Activated CD8-positive, alpha-beta T cell treated with anti-CD3 and anti-CD28 coated beads for 36 hours (primary cell): ENCODE measurements at places on chromosomes 4 and X. TPM values are rescaled to one million over a fixed set of nuclear protein-coding genes. Genes with fewer than 3 reads are reported as not detected.
A peak's percentile ranks its signal among the peaks of the same experiment; 100 is the strongest.

Gene SERPINA7
- total RNA-seq, result not detected

Gene ITGB1BP2
- 5.3 TPM for total RNA-seq

Gene SPANXD
- not detected for total RNA-seq

Gene HSPA4L
- 4.6 TPM for total RNA-seq

Gene BOD1L1
- 28.9 TPM for total RNA-seq

Gene APBB2
- 0.89 TPM for total RNA-seq

Gene TMEM156
- total RNA-seq, result 12.0 TPM

Gene LRIT3
- total RNA-seq, result 0.13 TPM

GRCh38 chr4:83785891-83786290, 250.0 kb downstream of the GPAT3 start:
- H3K27ac ChIP-seq, result no peak overlapping the region
- no peak for DNase-seq
- H3K4me1 ChIP-seq, result no peaks in the 10 kb centered on the region
- no peaks in the 10 kb centered on the region for H3K36me3 ChIP-seq

DNA sequence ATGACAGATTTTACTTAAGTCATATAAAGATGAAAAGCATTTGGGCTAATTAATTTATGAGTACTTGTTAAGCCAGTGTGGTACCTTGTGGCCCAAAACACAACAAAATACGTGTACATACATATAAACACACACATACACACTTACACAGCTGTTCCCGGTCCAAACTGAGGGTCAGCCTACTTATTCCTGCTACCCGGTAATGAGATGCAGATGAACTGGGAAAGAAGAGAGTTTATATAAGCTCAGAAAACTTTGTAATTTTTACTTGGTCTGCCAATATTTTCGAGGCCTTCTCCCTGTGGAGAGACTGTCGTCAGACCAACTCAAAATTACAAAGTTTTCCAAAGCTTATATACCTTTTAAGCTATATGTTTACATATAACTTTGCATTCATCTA, 25.8 kb upstream of the PBDC1 start:
- H3K27ac ChIP-seq, result peak overlapping the region; percentile 97
- H3K36me3 ChIP-seq, result no peaks in the 10 kb centered on the region
- no peaks in the 10 kb centered on the region for H3K27me3 ChIP-seq
- no peak for DNase-seq
- H3K4me1 ChIP-seq, result peaks cover 14% of the 10 kb centered on the region

DNA sequence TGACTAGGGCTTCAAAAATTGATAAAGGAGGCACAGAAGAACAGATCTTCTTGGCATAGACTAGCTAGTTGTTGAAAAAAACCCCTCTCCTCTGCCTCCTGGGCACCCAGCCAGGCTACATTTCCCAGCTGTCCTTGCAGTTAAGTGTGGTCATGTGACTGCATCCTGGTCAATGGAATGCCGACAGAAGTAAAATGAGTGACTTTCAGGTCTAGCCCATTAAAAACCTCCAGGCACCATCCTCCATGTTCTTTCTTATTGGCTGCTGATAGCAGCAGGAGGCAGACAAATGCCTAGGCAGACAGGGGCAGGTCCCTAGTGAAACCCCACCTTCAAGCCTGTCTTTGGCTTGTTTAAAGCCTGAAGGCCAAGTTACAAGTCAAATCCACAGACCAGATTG, 35.3 kb downstream of the ATXN3L start:
- H3K4me1 ChIP-seq, result peaks cover 3% of the 10 kb centered on the region
- no peaks in the 10 kb centered on the region for H3K36me3 ChIP-seq
- no peaks in the 10 kb centered on the region for H3K27me3 ChIP-seq
- DNase-seq, result no peak
- no peak overlapping the region for H3K4me3 ChIP-seq
- H3K27ac ChIP-seq, result no peak overlapping the region

DNA sequence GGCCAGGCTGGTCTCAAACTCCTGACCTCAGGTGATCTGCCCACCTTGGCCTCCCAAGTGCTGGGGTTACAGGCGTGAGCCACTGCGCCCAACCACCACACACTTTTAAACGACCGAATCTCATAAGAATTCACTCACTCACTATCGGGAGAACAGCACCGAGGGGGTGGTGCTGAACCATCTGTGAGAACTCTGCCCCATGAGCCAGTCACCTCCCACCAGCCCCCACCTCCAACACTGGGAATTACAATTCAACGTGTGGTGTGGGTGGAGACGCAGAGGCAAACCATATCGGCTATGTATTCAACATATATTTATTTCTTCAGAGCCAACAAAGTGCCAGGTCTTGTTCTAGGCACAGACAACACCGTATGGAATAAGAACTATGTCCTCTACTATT, 3.6 kb downstream of the TLR3 start:
- H3K27ac ChIP-seq, result no peak overlapping the region
- peaks cover 13% of the 10 kb centered on the region for H3K4me1 ChIP-seq
- no peaks in the 10 kb centered on the region for H3K27me3 ChIP-seq
- no peaks in the 10 kb centered on the region for H3K36me3 ChIP-seq

DNA sequence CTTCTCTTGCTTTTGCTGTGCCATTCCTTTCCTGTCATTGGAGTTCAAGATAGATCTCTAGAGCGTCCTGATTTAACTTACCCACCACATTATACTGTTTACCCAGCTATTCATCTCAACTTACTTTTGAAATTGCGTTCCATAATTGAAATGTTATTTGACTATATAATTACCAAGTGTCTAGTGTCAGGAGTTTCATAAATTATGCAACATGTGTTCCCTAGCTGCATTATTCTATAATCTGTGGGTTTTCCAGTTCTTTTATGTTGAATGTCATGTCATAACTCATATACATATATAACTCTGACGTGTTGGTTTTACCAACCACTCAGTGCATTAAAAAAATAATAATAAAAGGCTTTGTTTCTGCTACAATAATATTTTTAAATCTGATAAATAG, 285.9 kb upstream of the ARSJ start:
- H3K36me3 ChIP-seq, result no peaks in the 10 kb centered on the region
- no peaks in the 10 kb centered on the region for H3K27me3 ChIP-seq
- no peak for DNase-seq
- H3K4me3 ChIP-seq, result no peak overlapping the region
- H3K4me1 ChIP-seq, result no peaks in the 10 kb centered on the region

DNA sequence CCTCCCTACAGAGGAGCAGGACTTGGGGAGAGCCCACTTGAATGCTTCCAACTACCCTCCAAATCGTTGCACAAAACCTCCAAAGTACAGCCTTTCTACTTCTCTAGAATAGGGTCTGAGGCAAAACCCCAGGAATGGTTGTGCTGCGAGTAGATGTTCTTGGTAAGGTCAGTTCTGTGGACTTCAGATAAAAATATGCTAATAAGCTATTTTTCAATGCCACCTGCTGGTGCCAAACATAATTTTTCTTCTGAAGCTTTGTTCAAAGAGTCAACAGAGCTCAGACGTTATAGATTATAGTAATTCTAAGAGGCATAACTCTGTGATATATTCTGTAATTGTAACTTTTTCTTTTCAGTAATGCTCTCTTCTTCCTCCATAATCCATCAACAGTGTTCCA, 425.7 kb downstream of the GPAT3 start:
- no peak overlapping the region for H3K27ac ChIP-seq
- no peaks in the 10 kb centered on the region for H3K27me3 ChIP-seq
- H3K4me3 ChIP-seq, result no peak overlapping the region

DNA sequence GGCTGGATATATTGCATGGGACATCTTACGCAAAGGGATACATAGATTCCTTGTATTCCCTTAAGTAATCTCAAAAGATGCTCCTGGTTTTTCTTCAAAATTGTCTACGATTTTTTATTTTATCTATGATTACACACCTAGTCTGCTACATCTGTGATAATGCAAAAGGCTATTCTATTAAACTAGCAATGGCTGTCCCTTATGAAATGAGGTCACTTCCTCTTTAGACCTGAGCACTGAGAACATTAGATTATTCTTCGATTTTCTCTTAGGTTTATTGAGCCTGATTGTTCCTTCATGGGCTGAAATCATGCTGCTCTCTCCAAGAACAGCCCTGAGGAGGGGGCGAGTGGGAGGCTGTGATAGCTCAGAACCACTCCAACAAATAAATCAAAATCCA, 126.8 kb upstream of the ENPP6 start:
- H3K27me3 ChIP-seq, result peaks cover 2% of the 10 kb centered on the region
- H3K4me3 ChIP-seq, result peak overlapping the region; percentile 78
- no peaks in the 10 kb centered on the region for H3K36me3 ChIP-seq
- no peak overlapping the region for H3K27ac ChIP-seq
- peaks cover 19% of the 10 kb centered on the region for H3K4me1 ChIP-seq
- no peak for DNase-seq

DNA sequence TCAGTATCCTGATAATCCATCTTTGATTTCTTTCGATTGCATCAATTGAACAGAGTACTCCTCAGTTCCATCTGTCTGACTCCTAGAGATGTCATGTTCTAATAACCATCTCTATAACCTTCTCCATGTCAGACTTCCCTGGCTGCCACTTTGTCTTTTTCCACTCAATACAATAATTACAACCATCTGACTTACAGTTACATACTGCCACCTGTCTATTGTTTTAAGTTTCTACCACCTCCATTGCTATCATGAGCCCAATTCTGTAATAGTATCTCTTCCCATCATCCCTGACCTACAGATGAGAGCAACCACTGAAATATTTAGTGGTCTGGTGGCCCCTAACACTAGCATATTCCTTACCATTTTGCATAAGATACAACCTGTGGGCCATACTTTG, 439.2 kb upstream of the FAM47C start:
- no peaks in the 10 kb centered on the region for H3K27me3 ChIP-seq
- H3K4me3 ChIP-seq, result no peak overlapping the region
- no peak for DNase-seq
- no peak overlapping the region for H3K27ac ChIP-seq
- H3K36me3 ChIP-seq, result no peaks in the 10 kb centered on the region
- H3K4me1 ChIP-seq, result no peaks in the 10 kb centered on the region

DNA sequence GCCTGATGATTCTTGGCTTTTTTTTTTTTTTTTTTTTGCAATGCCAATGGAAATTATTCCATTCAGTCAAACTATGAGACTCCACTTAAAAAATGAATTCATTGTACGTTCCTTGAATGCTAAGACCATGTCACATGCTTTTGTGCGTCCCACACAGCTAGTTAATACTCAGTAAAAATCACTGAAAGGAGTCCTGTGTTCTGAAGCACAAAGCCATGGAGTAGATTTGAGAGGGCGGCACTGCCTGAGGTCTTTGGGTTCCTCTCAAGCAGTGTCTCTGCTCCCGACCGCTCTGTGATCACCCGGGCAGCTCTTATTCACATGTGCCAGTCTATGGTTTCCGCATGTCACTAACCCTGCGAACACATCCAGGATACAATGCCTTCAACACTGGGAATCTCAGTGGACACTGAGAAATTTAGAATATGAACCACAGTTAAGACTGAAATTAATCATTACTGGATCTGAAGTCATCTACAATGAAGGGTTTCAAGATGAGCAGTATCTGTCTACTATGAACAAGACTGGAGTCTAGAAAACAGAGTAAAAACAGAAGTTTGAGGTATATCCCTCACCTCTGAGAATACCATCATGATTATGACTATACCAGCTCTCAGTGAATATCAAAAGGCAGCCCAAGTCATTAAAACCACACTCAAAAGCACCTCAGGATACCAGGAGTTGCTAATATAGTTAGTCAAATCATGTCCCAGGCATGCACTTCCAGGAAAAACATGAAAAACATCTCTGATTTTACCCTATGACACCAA, 193.0 kb downstream of the MGST2 start:
- DNase-seq, result peak; percentile 30
- no peak overlapping the region for H3K4me3 ChIP-seq
- peak overlapping the region; percentile 9 for H3K27ac ChIP-seq
- H3K36me3 ChIP-seq, result peaks cover 2% of the 10 kb centered on the region

GRCh38 chr4:8765631-8766590, 105.7 kb downstream of the HMX1 start:
- H3K4me1 ChIP-seq, result no peaks in the 10 kb centered on the region
- no peak overlapping the region for H3K4me3 ChIP-seq
- no peak for DNase-seq
- no peak overlapping the region for H3K27ac ChIP-seq
- no peaks in the 10 kb centered on the region for H3K27me3 ChIP-seq

- no peak for DNase-seq
- H3K4me1 ChIP-seq, result no peaks in the 10 kb centered on the region
- no peaks in the 10 kb centered on the region for H3K27me3 ChIP-seq
- H3K4me3 ChIP-seq, result no peak overlapping the region
- H3K27ac ChIP-seq, result no peak overlapping the region
Measured at GRCh38 chr4:34181311-34181841, 2062.9 kb downstream of the ARAP2 start.

DNA sequence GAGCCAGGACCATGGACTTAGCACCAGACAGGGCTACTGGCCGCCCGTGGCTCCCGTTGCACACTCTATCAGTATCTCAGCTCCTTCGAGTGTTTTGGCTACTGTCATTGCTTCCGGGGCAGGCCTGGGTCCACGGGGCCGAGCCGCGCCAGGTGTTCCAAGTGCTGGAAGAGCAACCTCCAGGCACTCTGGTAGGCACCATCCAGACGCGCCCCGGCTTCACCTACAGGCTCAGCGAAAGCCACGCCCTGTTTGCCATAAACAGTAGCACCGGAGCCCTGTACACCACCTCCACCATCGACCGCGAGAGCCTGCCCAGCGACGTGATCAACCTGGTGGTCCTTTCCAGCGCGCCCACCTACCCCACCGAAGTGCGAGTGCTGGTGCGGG, 1.6 kb downstream of the FAT4 start:
- H3K4me3 ChIP-seq, result peak overlapping the region; percentile 51
- H3K27me3 ChIP-seq, result peaks cover 61% of the 10 kb centered on the region
- no peaks in the 10 kb centered on the region for H3K36me3 ChIP-seq
- H3K27ac ChIP-seq, result no peak overlapping the region
- DNase-seq, result peak; percentile 4

DNA sequence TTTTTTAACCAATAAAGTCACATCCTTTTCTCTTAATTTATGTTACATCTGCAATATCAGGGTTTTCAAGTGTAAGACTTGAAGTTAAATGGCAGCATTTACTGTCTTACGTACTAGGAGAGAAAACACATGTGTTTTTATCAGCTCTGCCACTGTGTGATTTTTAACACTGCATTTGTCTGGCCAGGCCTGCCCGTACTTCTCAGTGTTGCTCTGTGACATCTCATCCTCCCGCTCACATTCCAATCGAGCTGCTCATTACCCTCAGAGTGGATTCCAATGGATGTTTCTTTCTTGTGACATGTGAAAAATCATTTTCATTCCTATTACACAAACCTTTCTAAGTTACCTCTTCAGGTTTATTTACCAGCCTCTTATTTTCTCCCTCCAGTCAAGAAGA, 420.3 kb downstream of the FAT4 start:
- H3K27me3 ChIP-seq, result no peaks in the 10 kb centered on the region
- DNase-seq, result no peak
- H3K4me3 ChIP-seq, result no peak overlapping the region

- peak overlapping the region; percentile 93 for H3K4me3 ChIP-seq
- peak overlapping the region; percentile 92 for H3K27ac ChIP-seq
- peaks cover 30% of the 10 kb centered on the region for H3K4me1 ChIP-seq
- H3K27me3 ChIP-seq, result no peaks in the 10 kb centered on the region
Measured at GRCh38 chrX:130170752-130171445, 863 bp upstream of the RAB33A start.
